Fibroblast of skin of back (primary cell): ENCODE measurements at places on chromosomes 13 and 19.

- peak; percentile 12 for DNase-seq
Measured at GRCh38 chr19:38433268-38433733, at the start of gene RYR1. Gene RYR1, plus strand, starts transcription at chr19:38433691. Its CDS starts 139 bp downstream, at chr19:38433830.

GRCh38 chr13:42814868-42815267, 33.5 kb downstream of the FAM216B start:
- DNase-seq, result peak; percentile 85

DNA sequence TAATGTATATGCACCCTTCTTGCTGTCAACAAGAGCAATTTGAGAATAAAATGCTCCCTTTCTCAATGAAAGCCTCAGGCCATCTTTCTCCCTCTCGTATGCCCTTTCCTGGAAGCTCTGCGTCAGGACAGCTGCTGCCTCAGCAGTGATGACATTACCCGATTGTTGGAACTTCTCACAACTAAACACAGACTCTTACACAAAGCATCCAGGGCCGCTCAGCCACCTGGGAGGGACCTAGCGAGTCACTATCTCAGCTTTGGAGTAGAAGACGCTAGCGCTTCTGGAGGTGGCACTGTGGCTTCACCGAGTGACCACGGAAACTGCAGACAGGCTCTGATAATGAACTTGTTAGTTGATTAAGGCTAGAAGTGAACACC, 153.2 kb upstream of the SOX1 start:
- DNase-seq, result no peak

DNA sequence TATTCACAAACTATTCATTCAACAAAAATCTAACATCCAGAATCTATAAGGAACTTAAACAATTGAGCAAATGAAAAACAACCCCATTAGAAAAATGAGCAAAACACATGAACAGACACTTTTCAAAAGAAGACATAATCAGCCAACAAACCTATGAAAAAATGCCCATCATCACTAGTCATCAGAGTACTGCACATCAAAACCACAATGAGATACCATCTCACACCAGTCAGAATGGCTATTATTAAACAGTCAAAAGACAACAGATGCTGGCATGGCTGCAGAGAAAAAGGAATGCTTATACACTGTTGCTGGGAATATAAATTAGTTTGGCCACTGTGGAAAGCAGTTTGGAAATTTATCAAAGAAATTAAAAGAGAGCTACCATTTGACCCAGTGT, 487.6 kb downstream of the GPC6 start:
- DNase-seq, result peak; percentile 50
